ENCODE measurements at places on chromosomes 7 and 10. TPM values are rescaled to one million over a fixed set of nuclear protein-coding genes. Genes with fewer than 3 reads are reported as not detected.
A peak's percentile ranks its signal among the peaks of the same experiment; 100 is the strongest.

Gene PNLIPRP2
- not detected for total RNA-seq

DNA sequence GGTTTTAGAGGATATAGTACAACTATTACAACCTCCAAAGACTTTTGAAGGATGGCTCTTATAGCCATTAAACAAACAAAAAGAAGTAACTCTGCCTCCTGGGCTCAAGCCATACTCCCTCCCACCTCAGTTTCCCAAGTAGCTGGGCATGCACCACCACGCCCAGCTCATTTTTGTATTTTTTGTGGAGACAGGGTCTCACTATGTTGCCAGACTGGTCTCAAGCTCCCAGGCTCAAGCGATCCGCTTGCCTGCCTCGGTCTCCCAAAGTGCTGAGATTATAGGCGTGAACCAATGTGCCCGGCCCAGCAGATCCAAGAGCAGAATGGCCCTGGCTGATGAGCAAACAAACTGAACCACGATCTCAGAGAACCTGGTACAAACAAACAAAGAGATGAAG, 16.0 kb downstream of the NANOS1 start:
- DNase-seq = no peak

Gene PCGF6
- 10.3 TPM for total RNA-seq

Gene R3HCC1L
- total RNA-seq = 19.9 TPM

Gene TMEM225B
- total RNA-seq = 0.43 TPM

DNA sequence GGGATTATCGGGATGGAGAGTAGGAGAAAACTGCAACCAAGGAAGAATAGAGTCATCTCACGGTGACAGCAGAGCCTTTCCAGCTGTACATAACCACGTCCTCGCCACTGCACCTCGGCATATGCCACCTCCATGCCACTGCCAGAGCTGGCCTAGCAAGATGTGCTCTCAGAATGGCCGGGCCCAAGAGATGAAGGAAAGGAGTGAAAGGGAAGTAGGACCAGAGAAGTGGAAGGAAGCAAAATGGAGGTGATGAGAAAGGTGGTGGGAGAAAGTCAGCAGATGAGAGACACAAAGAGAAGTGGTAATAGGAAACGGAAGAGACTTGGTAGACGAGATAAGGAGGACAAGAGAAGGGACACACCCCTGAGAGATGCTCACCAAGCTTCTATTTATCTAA, 8.0 kb upstream of the CALU start:
- no peak for DNase-seq

Gene OR2A2
- total RNA-seq = not detected

DNA sequence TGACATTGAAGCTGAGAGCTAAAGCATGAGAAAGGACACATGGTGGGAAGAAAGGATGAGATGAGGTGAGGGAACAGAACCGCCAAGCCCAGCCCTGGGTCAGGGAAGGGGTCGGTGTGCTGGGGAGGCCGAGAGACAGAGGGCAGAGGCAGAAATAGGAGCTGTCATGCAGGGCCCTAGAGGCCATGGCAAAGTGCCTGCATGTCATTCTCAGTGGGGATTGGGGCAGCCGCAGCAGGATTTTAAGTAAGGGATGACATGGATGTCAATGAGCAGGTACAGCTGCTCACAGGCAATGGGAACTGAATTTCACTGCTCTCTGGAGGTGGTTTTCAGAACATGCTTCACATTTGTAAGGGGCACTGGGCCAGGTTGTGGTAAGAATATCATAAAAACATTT, 227.4 kb downstream of the RAB11FIP2 start:
- no peak for DNase-seq

Gene GTF2I
- 168 TPM for total RNA-seq

Gene MGAM2
- 0.05 TPM for total RNA-seq

Gene PAX2
- total RNA-seq = 0.23 TPM

Gene SMKR1
- not detected for total RNA-seq

Gene TUBAL3
- not detected for total RNA-seq

GRCh38 chr10:89653410-89653869, 8.4 kb upstream of the PANK1 start:
- peak; percentile 92 for DNase-seq

DNA sequence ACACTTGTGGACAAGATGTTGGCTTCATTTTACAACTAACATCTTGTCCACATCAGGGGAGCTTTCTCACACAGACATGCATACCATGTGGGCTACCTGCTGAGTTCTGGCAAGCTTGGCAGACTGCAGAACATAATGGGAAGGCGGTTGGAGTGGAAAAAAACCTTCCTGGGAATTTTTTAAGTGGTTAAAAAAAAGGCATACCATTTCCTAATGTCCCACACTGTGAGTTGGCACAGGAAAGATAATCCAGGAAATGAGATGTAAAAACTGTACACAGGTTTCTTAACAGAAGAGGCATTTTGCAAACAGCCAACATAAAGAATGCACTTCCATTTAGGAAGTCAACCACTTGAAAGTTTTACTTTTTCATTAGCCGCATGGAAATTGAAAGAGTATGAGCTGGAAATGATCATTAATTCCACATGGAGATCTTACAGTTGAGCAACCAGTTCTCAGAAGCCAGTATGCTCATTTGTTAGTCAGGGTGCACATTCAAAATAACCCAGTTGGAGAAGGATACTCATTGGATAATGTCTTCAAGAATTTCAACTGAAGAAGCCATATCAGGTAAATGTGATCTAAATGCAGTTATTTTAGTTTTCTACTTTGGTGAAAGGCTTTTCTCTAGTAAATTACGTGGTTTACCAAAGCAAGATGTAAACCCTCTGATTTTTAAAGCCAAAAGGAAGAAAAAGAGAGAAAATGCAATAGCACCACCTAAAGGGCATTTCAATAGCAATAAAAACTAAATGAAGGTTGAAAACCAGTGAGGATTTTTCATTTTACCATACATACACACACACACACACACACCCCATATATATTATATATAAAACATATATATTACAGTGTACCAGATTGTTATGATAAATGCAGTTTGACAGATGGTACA, 194.0 kb downstream of the TAX1BP1 start:
- peak; percentile 36 for DNase-seq
